ENCODE measurements at places on chromosomes 5 and 9.

DNA sequence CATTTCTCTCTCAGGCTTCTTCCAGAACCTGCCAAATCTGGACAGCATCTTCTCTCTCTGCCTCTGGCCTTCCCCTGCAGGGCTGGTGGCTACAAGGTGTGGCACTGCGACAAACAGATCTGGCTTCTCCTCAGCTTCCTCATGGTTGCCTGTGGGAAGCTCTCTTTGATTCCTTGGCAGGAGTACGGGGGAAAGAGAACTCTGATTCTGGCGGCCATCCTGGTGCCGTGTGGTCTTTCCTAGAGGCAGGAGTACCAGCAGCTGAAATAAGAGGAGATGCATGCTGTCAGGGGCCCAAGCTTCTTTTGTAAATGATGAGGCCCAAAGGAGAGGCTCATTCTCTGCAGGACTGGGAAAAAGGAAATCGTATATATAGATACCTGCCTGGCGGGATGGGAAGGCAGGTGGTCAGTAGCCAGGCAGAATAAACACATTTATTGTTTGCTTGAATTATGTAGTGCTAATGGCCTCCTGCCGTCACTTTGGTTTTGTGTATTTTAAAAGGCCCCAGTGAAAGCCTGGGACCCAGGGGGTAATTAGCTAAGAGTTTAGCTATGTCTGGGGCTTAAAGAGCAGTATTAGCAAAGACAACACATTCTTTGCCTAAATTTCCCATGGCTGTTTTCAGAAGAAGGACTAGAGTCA, at the start of gene CER1:
Gene CER1 (minus strand): TSS at position 343 of the 645 bp plus-strand sequence. CDS start 61 bp downstream, at position 282.
- DNase-seq: no peak

DNA sequence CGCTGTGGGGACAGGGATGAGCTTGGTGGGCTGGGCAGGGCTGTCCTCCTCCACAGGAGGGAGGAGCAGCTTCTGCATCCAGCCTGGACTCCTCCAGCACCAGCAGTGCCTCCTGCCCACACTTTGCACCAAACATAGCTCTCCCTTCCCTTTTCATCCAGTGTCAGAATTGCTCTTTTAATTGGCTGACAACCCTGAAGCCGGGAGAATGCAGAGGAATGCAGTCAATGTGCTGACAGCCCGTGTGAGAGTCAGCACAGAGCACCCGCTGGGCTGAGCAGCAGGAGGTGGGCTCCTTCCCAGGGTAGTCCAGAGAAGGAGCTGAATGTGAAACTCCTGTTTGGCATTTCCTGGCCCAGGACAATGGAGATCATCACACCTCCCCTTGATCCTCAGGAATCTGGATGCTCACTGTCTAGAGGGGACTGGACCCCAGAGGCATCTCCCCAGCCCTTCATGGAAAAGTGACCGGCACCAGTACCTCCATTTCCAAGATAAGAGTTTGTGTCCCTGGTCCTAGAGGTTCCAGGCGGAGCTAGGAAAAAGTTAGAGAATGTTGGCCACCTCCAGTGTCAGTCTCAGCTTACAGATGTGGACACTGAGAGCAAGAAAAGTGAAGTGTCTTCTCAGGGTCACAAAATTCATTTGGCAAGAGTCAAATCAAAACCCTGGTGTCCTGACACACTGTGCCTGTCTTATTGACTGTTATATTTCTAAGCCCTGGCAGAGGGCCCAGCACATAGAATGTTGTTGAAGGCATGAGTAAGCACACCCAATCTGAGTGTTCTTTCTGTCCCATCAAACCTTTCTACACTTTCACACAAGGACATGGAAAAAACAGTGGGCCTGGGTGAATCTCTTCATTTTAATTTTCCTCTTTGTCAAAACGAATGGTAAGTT, 202.1 kb downstream of the SNX18 start:
- DNase-seq: no peak

- no peak for DNase-seq
Measured at GRCh38 chr9:135326633-135327152, 152.9 kb upstream of the PPP1R26 start.

GRCh38 chr5:1135696-1136525, 24.0 kb upstream of the SLC12A7 start:
- no peak for DNase-seq

DNA sequence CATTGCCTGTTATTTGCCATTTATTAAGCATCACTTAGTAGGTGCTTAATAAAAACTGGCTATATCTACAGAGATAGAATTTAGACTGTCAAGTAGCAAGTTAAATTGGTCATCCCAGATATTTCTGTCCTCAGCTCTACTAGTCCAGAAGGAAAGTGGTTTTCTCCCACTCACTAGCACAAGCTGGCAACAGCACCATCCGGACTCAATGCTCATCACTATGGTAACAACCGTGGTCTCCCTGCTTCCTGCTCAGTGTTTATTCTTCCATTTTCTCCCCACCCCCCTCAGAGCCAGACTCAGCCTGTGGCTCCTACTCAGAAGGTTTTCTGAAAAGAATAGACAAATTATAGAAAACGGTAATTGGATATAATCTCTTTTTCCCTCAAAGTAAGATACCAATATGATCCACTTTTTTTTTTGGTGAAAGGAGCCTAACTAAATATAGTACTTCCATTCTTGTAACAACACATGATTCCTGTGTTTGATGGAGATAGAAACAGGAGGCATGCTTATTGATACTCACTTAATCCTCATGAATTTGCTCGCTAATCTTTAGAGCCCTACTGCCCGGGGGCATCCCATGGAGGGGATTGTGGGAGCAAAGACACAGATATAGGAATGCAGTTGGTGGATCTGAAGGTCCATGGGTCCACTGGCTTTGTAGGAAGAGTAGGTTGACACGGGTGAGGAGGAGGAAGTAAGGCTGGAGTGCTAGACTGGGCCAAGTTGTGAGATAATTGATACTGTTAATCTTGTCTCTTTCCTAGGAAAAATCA, 191.4 kb downstream of the MAN2A1 start:
- DNase-seq: no peak

DNA sequence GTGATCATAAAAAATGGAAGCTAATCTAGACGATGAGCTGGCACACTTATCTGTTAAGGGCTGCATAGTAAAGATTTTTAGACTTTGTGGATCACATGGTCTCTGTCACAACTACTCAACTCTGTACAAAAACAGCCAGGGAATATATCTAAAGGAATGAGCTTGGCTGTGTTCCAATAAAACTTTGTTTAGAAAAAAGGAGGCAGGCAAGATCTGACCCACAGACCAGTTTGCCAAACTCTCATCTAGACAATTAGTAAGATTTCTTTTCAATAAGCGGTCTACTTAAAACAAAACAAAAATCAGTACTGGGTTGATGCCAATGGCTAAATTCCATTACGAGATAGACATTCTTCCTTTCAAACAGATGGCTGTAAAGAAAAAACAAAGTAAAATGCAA, 53.0 kb upstream of the RETREG1 start:
- DNase-seq: no peak

DNA sequence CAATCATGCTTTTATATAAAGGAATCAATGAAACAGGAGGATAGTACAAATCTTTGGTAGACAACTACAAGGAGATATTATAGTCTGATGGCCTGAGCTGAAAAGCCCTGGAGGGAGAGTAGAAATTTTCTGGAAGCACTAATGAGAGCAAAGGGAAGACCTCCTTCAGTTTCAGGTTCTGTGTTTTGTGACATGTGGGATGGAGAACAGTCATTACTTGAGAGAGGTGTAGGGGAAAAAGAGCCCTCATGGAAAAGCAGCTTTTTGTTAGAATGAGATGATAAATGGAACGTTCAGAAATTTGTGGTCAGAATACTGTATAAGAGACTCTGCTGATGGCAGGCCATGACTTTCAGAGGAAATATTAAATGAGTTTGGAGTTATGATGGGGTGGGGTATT, 360.6 kb upstream of the MEF2C start:
- DNase-seq: no peak

- no peak for DNase-seq
Measured at GRCh38 chr5:33379757-33380156, 61.0 kb upstream of the TARS1 start.

- DNase-seq: no peak
Measured at GRCh38 chr5:139408191-139408590, 4.3 kb upstream of the SPATA24 start.

DNA sequence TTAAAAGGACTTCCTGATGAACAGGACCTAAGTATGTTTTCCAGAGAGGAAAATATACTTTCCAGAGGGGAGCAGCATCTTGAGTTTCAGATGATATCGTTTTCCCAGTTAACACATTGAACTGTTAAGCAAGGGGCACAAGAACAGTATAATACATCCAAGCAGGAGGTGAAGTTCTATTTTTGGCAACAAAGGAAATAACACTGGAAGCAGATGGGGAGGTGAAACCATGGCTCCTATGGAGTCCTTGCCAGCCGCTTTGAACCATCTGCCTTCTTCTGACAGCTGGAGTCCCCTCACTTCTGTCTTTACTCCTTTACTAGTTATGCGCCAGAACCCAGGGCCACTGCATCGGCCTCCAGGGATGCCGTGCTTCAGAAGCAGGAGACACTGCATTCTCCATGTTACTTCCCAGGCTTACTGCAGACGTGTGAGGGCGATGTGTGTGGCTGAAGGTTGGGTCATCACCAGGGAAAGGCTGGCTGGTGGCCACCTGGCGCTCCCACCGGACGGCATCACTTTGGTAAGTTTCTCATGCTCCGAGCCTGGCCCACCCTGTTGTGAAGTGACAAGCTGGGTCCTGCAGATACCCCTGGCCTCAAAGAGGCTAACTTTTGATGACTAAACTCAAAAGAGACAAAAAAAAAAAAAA, 77.8 kb downstream of the TTLL11 start:
- DNase-seq: no peak

DNA sequence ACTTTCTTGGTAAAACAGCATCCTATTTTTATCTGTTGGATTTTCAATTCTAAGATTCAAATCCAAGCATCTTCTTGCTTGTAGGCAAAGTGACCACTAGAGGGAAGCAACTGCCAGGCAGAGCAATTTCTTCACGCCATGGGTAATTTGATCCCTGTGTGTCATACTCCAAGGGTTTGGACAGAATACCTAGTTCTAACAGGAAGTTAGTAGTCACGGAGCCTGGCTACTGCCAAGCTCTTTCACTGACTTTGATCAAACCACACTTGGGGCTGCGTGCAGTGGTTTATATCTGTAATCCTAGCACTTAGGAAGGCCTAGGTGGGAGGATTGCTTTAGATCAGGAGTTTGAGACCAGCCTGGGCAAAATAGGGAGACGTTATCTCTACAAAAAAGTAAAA, 473.6 kb upstream of the TNC start:
- no peak for DNase-seq

All from effector memory CD8-positive, alpha-beta T cell (primary cell).